ENCODE measurements at places on chromosomes 6 and 20. TPM values are rescaled to one million over a fixed set of nuclear protein-coding genes. Genes with fewer than 3 reads are reported as not detected.

Gene PTGIS
- total RNA-seq: 19.3 TPM

Gene REM1
- not detected for total RNA-seq

Gene FAM217A
- 0.13 TPM for total RNA-seq

Gene DCDC2
- 22.2 TPM for total RNA-seq

Gene PKIB
- 44.8 TPM for total RNA-seq

Gene DEFB124
- total RNA-seq: not detected

Gene TCF21
- total RNA-seq: not detected

Gene ASIP
- total RNA-seq: not detected

Gene FAM184A
- 23.0 TPM for total RNA-seq

Gene RPL7L1
- total RNA-seq: 82.8 TPM

Gene ANKRD60
- not detected for total RNA-seq

Gene SASH1
- 41.7 TPM for total RNA-seq

Gene PCK1
- not detected for total RNA-seq

Gene PGC
- total RNA-seq: not detected

Gene CNKSR3
- total RNA-seq: 17.3 TPM

Gene CBLN4
- total RNA-seq: not detected

Gene KIF25
- not detected for total RNA-seq

Gene ENPP3
- not detected for total RNA-seq

Gene PPP1R16B
- total RNA-seq: not detected

Gene RNF39
- not detected for total RNA-seq

Gene TRDN
- total RNA-seq: 0.11 TPM

Gene PTCHD4
- total RNA-seq: 4.8 TPM

Gene SEL1L2
- not detected for total RNA-seq

Gene RWDD2A
- total RNA-seq: 7.6 TPM

Gene UBE2C
- total RNA-seq: 69.0 TPM

Gene PSORS1C2
- not detected for total RNA-seq

Gene ADTRP
- not detected for total RNA-seq

Gene SLC4A11
- 2.0 TPM for total RNA-seq

Gene HINT3
- 20.9 TPM for total RNA-seq

Gene CCR6
- not detected for total RNA-seq

Gene VTA1
- 52.5 TPM for total RNA-seq

Gene GSTA4
- 44.7 TPM for total RNA-seq

Gene ARMC2
- 16.1 TPM for total RNA-seq

Gene LY86
- total RNA-seq: not detected

Gene ZC3H12D
- total RNA-seq: 0.48 TPM

Gene SRMS
- total RNA-seq: not detected

Gene OR2J3
- total RNA-seq: not detected

Gene MSH5
- 51.3 TPM for total RNA-seq

Gene PSORS1C1
- not detected for total RNA-seq

Gene CST7
- total RNA-seq: not detected

Gene SERPINB1
- 57.4 TPM for total RNA-seq

Gene PRSS16
- 29.8 TPM for total RNA-seq

Gene NEU1
- total RNA-seq: 52.4 TPM

Gene PTCRA
- total RNA-seq: not detected

Gene ZNF165
- total RNA-seq: 9.7 TPM

Gene CDH4
- 0.43 TPM for total RNA-seq

Gene NNAT
- total RNA-seq: 87.4 TPM

Gene ENPP5
- 13.4 TPM for total RNA-seq

Gene SYCP2
- total RNA-seq: 1.4 TPM

Gene TRIM40
- total RNA-seq: not detected

Gene CALHM5
- 0.09 TPM for total RNA-seq

Gene BFSP1
- total RNA-seq: 4.8 TPM

Gene CST1
- total RNA-seq: 1.6 TPM

Gene TP53TG5
- total RNA-seq: not detected

Gene XKR7
- total RNA-seq: 2.7 TPM

Gene CALHM4
- total RNA-seq: not detected
